ENCODE measurements at places on chromosomes 4 and X.

GRCh38 chr4:123856689-123857545 is 460.3 kb downstream of the SPRY1 start:
- DNase-seq = no peak

DNA sequence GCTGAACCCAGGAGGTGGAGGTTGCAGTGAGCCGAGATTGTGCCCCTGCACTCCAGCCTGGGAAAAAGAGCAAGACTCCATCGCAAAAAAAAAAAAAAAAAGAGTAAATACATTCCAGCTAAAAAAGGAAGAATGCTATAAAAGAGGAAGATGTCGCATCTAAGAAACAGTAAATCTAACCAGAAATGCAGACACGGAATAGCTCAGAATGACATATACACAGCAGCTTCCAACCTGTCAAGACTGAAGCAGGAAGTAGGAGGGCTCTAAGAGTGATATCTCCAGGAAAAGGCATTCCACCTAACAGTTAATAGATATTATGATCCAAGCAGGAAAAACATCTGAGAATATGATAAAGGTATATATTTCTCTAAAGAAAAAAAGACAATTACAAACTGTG is 16.0 kb downstream of the CLOCK start:
- DNase-seq = no peak

DNA sequence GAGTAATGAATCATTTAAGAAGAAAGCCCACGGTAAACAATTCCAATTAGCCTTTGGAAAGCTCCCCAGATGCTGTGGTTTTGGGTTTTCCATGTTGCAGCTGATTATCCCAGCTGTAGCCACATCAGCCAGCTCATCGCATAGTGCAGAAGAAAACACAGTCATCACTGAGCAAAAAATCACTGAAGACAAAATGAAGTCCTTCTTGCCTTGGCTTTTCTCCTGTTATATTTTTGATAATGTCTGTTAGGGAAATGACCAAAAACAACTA is 193.0 kb upstream of the C1QTNF7 start:
- DNase-seq = no peak

DNA sequence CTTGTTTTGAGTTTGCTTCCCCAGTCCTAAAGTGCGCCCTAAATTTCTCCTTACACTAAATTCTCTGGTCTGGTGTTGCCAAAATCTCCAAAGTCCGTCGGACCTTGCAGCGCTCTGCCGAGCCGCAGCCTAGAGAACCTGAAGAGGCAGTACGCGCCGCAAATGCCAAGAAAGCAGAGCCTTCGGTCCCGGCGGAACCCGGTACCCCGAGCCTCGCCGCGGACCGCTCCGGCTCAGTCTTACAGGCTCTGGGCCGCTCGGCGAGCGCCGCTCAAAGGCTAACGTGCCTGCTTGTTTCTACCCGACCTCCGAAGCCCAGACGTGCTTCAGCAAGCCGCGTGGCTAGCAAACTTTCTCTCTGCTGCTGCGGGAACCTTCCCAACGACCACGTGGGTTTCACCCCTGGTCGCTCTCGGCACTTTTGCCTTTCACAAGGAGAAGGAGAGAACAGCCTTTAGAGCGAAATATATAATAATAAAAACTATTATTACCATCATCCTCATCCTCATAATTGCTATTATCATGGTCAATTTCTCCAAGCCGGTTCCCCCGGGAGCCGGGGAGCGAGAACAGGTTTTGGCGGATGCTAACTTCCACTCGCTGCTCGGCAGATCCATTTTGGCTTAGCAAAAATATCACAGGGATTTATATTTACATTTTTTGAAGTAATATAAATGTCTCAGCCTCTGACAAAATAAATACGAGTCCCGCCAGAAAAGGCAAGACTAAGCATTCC is 2.2 kb upstream of the HTR2C start:
- no peak for DNase-seq

DNA sequence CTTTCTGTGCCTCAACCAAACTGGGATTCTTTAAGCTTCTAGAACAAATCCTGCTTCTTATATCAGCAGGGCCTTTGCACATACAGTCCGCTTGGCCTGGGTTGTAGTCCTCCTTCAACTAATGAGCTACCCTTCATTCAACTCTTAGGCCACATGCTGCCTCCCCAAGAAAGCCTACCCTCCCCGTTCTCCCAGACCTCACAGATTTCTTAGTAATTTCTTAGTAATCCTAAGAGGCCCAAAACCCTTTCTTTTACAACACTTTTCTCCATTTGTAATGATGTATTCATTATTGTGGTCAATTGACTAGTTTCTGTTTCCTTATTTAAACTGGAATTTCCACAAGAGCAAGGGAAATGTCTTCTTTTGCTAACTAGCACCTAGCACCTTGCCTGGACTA is 233.1 kb downstream of the PPP1R2C start:
- DNase-seq = no peak

DNA sequence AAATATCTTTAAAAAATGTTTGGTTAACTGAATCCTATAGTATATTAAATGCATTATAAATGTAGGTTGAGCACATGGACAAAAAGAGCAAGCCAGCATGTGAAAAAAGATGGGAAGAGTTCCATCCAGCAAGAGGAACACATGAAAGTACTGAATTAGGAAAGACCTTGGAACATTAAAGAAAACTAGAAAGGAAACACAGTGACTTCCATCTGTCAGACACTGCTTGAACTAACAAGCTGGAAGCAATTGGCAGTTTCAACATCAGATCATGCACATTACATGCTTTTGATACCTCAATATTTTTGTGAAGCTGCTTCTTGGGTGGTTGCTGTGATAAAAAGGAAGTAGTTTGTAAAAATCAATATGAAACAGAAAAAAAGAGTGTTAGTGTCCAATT is 626.8 kb upstream of the GNPDA2 start:
- no peak for DNase-seq

GRCh38 chrX:11180571-11180970 is 69.4 kb downstream of the HCCS start:
- DNase-seq = no peak
